ENCODE measurements at places on chromosomes 7 and 10. TPM values are rescaled to one million over a fixed set of nuclear protein-coding genes. Genes with fewer than 3 reads are reported as not detected.

The METTL27 gene
- total RNA-seq, result 10.7 TPM

The HOXA2 gene
- 0.16 TPM for total RNA-seq

The SEC61G gene
- total RNA-seq, result 764 TPM

The COL26A1 gene
- total RNA-seq, result not detected

The SLC18A3 gene
- total RNA-seq, result not detected

The DRGX gene
- not detected for total RNA-seq

The ADARB2 gene
- not detected for total RNA-seq

The PRPS1L1 gene
- total RNA-seq, result not detected

The IKZF1 gene
- total RNA-seq, result not detected

The UPK3BL1 gene
- total RNA-seq, result 3.2 TPM

The EN2 gene
- total RNA-seq, result not detected

The HNRNPF gene
- 66.2 TPM for total RNA-seq

The DNTT gene
- not detected for total RNA-seq

The DDC gene
- not detected for total RNA-seq

The CFAP58 gene
- 0.98 TPM for total RNA-seq

The ZNF777 gene
- 7.0 TPM for total RNA-seq

The FXYD4 gene
- not detected for total RNA-seq

GRCh38 chr10:129275886-129276285 lies 191.2 kb upstream of the MGMT start:
- DNase-seq, result no peak

- peak; percentile 94 for DNase-seq
These were observed 17.1 kb downstream of the ARHGAP21 start for GRCh38 chr10:24706479-24707118.

DNA sequence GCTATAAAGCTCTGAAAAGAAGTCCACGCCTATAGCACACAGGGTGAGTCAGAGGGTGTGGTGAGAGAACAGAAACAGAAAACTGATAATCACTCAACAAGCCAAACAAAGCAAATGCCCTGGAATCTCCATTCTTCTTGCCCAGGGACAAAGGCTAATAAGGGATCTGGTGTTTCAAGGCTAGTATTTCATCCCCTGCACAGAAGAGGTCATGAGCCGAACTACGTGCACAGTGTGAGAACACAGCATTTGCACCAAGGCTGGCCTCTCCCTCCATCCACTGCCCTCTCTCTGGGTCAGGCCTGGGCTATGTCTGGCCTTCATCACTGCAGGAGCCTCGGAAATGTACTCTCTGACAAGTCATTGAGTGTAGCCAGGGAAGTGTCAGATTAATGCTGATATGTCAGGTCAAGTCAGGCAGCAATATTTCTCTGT lies 42.7 kb downstream of the PRR15 start:
- peak; percentile 98 for DNase-seq

DNA sequence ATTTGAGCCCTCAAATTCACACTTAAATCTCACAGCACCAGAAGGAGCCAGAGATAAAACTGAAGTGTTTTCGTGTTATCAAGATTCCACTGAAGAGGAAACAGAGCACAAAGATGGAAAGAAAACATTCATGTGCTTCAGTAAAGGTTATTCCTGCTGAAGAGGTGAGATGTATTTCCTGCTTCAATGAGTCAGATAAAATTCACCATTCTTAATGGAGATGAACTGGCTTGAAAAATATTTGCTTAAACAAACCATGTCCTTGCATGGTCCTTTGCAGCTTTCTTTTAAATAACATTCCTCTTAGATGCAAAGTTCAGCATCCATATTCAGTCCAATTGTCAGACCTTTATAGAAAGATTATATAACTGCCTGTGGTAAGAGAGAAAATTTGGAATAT lies 294.2 kb downstream of the IPMK start:
- DNase-seq, result no peak

GRCh38 chr7:26930201-26930600 lies 65.8 kb upstream of the SKAP2 start:
- DNase-seq, result peak; percentile 10

DNA sequence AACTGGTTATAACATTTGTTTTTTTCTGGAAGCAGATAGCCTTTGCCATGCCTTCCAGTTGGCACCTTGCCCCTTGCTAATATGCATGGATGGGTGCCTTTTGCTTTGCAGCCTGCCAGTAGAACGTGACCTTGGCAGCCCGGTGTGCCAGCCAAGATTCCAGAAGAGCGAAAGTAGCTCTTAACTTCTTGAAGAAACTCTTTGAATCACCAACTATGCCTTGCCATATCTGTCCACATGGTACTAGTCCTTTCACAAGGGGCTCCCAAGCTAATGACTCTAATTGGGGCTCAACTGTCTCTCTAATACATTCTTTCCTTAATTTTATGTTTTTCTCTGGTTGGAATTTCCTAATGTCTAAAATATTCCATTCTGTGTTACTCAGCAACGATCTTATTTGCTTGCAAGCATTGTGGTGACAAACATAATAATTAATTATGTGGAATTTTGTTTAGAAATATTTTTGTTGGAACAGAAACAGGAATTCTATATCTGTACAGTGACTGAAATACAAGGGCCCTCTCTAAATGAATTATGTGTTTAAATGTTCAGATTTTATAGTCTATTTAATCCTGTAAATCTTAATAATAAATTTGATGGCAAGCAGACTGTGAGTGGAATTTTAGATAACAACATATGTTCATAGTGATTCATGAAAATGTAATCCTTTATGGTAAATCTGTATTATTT lies 45.8 kb downstream of the HDAC9 start:
- peak; percentile 55 for DNase-seq

- DNase-seq, result no peak
These were observed 70.3 kb downstream of the CALML3 start for GRCh38 chr10:5595095-5595494.

DNA sequence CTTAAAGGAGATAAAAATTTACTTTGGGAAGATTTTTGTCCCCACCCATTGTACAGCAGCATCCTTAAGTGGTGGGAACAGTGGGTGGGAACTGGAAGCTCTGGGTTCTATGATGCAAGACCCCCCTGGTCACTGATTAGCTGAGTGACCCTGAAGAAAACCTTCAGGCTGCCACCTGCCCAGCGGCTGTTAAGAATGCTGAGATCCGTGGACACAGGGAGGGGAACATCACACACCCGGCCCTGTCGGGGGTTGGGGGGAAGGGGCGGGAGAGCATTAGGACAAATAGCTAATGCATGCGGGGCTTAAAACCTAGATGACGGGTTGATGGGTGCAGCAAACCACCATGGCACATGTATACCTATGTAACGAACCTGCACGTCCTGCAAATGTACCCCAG lies 14.5 kb downstream of the CARD11 start:
- no peak for DNase-seq

GRCh38 chr7:136938476-136938875 lies 70.0 kb downstream of the CHRM2 start:
- no peak for DNase-seq

GRCh38 chr10:28874210-28874609 lies 196.9 kb downstream of the BAMBI start:
- DNase-seq, result no peak

GRCh38 chr10:43138757-43139241 lies 554 bp downstream of the CSGALNACT2 start:
- DNase-seq, result peak; percentile 62

- no peak for DNase-seq
These were observed 9.3 kb downstream of the GIMAP7 start for GRCh38 chr7:150524018-150524417.

DNA sequence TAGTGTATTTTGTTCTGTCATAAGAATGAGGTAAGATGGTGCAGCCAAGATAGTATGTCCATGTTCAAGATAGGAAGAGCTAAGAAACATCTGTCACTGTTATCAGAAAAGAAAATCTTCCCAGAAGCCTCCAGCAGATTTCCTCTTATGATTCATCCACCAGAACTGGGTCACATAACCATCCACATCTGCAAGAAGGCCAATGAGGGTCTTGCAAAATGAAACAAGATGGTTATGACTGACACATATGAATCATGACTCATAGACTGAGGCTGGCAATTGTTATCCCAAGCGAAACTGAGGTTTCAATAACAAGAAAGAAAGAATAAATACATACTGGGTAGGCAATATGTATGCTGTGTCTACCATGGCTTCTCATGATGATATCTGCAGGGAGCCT lies 30.3 kb downstream of the CCNJ start:
- DNase-seq, result peak; percentile 15

- DNase-seq, result no peak
These were observed 533.7 kb upstream of the POM121L12 start for GRCh38 chr7:52501696-52502095.

DNA sequence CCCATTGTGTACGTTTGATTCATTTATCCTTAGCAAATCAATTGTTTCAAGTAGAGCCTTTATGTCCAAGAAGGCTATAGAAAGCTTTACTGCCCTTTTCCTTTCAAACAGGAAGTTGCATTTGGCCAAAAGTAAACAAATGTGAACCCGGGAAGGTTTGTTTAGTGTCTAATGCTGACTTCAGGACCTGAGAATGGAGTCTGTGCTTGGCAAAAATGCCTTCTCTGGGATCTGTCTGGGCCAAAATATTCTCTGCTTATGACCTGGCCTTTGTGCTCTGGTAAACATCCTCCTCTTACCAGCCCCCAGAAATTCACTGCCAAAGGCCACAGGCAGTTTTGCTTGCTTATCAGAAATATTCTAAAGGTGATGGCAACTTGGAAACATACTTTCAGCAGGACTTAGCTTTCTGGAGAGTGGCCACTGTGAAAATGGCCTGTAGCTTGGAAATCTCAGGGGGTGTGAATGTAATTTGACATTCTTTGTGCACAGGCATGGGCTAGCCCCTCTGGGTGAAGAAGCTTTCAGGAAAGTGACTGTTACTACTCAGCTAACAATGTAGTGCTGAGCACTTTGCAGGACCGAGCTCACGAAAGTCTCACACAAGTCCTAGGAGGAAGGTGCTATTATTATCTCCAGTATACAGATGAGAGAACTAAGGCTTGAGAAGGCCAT lies 199.5 kb downstream of the PTEN start:
- DNase-seq, result peak; percentile 53

DNA sequence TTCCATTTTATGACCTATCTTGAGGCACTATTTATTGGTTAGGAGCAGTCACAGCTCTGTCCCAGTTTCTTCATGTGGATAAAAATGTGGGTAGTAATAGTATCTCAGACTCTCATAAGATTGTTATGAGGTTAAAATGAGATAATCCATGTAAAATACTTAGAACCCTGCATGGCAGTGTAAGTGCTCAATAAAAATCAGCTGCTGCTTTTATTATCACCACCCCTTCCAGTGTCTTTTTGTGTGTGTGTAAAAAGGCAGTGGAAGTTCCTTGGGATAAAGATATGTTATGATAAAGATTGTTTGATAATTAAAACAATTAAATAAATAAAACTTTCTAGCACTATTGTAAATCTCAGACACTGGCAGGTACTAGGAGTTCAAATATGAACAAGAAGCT lies 15.5 kb downstream of the TES start:
- DNase-seq, result no peak

GRCh38 chr10:61757525-61758397 lies 95.0 kb downstream of the CABCOCO1 start:
- peak; percentile 68 for DNase-seq

DNA sequence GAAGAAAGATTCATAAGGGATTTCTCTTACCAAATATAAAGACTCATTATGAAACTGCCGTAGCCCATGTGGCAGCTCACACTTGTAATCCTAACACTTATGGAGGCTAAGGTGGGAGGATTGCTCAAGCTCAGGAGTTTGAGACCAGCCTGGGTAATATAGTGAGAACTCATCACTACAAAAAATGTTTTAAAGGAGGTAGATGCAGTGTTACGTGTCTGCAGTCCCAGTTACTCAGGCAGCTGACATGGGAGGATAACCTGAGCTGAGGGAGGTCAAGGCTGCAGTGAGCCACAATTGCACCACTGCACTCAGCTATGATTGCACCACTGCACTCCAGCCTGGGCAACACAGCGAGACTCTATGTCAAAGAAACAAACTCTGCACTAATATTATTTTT lies 18.1 kb upstream of the DNA2 start:
- DNase-seq, result no peak

- no peak for DNase-seq
These were observed 7.4 kb downstream of the ZNF488 start for GRCh38 chr10:47376522-47377220.

DNA sequence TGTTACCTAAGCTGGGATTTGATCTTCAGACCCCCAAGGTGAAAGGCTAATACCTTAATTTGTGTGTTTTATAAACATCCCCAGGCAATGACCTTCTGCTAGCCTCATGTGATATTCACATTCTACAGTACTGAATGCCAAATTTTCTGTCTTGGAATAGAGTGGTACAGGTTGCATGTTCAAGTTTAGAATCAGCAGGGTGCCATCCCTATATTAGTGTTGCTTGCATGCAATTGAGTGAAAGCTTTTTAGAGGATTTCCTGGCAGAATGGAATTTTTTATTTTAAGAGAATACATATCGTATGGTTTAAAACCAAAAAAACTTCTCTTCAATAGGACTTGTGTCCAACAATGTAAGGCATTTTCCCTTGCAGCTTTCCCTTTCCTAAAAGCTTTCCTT lies 107.3 kb downstream of the LRMDA start:
- no peak for DNase-seq

DNA sequence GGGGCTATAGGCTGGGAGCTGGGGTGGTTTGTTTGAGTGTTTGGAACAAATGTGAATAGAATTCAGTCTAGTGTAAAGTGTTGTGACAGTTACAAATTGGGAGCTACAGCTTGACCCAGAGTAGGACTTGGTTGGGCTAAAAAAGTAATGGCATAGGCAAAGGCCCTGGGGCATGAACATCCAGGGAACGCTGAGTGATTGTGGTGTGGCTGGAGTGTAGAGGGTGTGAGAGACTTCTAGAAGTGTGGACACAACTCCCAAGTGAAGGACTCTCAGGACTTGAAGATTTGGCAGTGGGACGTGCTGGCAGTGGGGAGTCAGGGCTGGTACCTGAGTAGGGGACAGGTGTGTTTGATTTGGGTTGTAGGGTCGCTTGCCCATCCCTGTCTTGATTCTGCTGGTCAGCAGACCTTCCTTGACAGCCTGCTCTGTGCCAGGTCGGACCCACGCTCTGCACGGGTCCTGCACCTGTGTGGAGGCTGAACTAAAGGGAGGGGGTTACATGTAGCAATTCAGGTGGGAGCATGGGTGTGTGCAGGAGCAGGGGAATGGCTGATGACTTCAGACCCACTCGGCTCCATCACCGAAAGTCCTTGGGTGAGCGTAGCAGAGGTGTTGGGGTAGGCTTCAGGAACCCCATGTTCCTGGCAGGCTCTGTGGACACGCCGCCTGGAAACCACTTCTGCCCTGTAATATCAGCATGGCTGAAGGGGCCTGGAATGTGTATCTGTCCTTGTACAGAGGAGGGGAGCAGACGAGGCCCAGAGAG lies 43.3 kb downstream of the ZMIZ1 start:
- DNase-seq, result no peak

DNA sequence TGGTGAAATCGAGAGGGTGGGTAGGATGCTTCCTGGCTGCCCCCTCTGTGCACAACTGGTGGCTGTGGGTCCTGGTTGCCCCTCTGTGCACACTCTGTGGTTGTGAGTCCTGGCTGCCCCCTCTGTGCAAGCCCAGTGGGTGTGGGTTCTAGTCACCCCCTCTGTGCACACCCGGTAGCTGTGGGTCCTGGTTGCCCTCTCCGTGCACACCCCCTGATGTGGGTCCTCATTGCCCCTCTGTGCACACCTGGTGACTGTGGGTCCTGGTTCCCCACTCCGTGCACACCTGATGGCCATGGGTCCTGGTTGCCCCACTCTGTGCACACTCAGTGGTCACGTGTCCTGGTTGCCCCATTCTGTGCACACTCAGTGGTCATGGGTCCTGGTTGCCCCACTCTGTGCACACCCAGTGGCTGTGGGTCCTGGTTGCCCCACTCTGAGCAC lies 20.3 kb upstream of the RET start:
- no peak for DNase-seq

- DNase-seq, result no peak
These were observed 124.4 kb upstream of the TCERG1L start for GRCh38 chr10:131435760-131436457.
